HFFc6 (cell line): ENCODE measurements at places on chromosomes 3 and 15. TPM values are rescaled to one million over a fixed set of nuclear protein-coding genes. Genes with fewer than 3 reads are reported as not detected.

- no peak for DNase-seq
These were observed 36.7 kb downstream of the MYH15 start for GRCh38 chr3:108473711-108474110.

DNA sequence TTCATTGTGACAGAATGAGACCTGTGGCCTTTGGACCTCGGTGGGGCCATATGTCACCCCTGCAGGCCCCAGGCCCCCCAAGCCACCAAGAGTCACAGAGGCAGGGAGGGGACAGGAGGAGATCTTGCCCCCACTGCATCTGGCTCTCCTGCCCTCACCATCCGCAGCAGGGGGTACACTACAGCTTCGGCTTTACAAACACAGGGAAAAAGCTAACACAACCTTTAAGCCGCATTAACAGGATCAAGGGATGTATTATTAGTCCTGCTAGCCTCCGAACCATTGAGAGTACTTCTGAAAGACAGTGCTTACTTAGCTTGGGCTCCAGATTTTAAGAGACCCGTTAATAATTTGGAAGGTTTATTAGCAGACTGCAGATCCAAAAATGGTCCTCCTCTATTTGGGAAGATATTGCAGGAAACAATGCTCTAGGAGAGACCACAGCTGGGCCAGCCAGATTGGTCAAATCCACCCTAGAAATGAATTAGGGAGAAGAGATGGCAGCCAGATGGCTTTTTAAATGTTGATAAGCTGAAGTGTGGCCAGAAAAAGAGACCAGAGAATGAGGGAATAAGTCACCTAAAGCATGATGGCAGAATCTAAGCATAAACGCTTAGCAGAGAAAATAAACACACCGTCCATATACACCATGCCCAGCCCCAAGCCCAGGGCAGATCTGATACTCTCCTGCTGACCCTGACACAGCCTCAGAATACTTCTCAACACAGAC lies 31.5 kb downstream of the SRGAP3 start:
- DNase-seq = no peak

NUP210 gene
- total RNA-seq = 0.40 to 3.4 TPM (median 0.42 TPM) in 3 replicates

DNA sequence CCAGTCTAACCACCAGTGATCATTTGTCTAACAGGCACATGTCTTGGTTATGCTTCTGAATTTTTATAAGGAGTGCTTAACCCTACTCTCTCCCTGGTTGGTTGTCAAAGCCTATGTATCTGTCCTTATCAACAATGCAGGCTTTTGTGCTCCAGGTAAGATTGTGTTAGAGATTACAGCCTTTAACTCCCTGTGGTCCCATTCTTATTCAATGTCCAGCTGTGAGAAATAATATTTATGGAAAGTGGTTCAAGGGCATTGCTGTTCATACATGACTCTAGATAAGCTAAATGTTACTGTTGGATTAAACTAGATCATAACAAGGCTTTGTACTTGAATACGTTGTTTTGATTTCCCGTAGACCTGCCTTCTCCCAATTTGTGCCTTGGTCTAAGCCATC lies 146.1 kb upstream of the TSC22D2 start:
- no peak for DNase-seq

TRPC1 gene
- 7.8 to 13.1 TPM (median 10.8 TPM) in 3 replicates for total RNA-seq

LRRC31 gene
- total RNA-seq = not detected in 3 replicates

MRPL3 gene
- total RNA-seq = 95.4 to 118 TPM (median 114 TPM) in 3 replicates

CCR9 gene
- not detected in 3 replicates for total RNA-seq

GRCh38 chr3:45112939-45113338 lies 33.2 kb downstream of the CDCP1 start:
- DNase-seq = no peak

DNA sequence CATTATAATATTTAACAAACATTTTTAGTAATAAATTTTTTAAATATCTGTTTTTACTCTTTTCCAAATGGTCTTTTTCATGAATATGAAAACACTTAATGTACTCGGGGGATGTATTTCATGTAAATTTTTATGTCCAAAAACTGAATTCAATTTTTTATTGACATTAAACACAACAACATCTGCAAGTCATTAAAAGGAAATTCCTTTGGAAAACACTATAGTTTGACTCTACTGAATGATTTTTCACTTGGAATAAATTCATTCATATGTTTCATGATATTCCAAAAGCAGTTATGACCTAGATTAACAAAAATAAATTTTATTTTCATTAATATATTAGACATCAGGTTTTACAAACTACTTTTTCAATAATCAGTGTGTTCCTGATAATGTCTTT lies 239.8 kb upstream of the AGTR1 start:
- DNase-seq = no peak

DNA sequence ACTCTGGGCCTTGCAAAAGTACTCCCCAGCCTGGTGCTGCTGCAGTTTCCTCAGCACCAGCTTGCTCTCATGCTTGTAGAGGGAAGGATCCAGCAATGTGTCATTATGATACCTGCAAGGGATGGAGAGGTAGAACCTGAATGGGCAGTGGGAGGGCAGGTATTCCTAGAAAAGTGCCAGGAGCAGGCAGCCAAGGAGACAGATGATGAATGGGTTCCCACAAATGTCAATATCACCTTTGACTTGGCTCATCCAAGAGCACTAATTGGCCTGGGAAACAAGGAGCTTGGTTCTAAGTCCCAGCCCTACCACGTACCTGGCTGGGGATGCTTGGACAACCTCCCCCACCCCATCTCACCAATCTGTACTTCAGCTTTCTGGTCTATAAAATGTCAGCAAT lies 9.4 kb downstream of the CILP start:
- no peak for DNase-seq

DNA sequence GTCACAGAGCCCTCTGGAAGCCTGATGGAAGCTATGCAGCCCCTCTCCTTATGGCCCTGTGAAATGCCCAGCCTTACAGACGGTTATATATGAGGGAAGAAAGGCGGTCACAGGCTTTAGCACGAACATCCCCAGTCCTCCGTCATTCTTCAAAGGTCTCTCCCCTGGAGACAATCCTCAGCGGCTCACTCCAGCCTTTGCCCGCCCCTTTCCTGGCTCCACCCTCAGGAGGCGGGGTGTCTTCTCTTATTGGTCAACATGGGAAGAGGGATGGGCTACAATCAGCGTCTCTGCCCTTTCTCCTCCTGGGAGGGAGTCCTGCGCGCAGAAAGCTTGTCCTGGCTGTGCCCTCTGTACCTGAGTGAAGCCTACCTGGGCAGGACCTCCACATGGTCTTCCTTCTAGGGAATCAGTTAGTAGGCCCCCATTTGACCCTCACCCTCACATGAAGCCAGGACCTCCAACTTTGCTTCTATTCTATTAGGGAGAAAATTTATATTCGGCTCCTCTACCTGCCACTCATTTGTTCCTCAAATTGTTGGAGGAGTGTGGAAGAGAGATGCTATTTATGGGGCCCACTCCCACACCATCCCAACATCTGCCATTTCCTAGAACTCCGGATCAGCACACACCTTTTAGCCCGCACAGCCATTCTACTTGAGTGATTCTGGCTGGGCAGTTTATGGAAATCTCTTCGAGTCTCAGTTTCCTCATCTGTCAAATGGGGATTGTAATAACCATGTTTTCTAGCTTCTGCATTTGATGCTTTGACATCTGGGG lies 112.9 kb upstream of the SLC6A11 start:
- no peak for DNase-seq

GRCh38 chr3:15316998-15317435 lies 15.4 kb downstream of the SH3BP5 start:
- DNase-seq = peak; percentile 34

GRCh38 chr15:80615783-80616391 lies 79.2 kb upstream of the ABHD17C start:
- peak; percentile 57 for DNase-seq

- no peak for DNase-seq
These were observed 594.9 kb upstream of the CFAP20DC start for GRCh38 chr3:59644479-59645402.

- DNase-seq = no peak
These were observed 31.3 kb upstream of the MEIS2 start for GRCh38 chr15:37131621-37132020.

INKA1 gene
- total RNA-seq = 3.2 to 4.2 TPM (median 3.5 TPM) in 3 replicates

- DNase-seq = no peak
These were observed 57.7 kb downstream of the IQSEC1 start for GRCh38 chr3:13015286-13016082.

- DNase-seq = peak; percentile 28
These were observed 234.8 kb upstream of the NR2E3 start for GRCh38 chr15:71575474-71576045.

NR2F2 gene
- total RNA-seq = 147 to 179 TPM (median 174 TPM) in 3 replicates

SLC12A1 gene
- not detected in 3 replicates for total RNA-seq

DNA sequence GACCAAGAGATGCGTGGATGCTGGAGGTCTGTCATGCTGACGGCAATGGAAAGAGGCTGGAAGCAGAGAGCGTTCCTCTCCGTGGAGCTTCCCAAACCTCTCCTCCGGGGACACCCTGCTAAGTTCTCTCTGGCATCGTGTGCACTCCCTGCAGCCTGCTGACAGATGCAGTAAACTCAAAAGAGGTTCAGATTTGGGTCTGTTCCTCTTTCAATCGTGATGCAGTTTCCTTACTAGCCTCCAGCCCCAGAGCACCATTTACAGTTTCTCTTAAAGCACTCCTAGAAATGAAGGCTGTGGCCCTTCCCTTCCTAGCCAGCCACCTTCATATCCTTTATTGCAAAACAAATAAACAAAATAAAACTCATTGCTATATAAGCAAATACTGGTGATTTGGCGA lies 47.3 kb upstream of the LRRC58 start:
- no peak for DNase-seq

DNA sequence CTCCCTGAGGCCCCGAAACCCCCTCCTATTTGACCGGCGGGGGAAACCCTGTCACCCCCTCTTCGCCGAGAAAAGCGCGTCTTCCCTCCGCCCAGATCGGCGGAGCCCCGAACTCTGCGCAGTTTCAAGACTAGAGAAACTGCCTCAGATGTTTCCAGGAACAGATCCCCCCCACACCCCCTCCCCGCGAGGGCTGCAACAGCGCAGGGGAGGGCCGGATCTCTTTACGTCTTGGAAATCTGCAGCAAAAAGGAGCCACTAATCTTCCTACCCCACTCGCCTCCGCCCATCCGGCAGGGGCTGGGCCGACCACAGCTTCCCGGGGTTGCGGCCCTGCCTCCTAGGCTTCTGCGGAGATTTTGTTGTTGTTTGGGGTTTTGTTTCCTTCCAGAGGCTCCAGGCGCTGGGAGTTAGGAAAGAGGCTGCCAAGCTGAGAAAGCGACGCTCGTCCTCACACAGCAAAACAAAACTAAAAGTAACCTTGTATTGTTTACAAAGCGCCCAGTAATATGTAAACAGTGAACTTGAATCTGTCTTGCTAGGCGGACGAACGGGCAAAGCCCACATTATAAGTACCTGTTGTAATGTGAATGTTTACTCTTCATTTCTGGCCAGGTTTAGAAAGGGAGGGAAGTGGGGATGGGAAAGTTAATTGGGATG lies 2.2 kb downstream of the FOXB1 start:
- DNase-seq = no peak

- DNase-seq = peak; percentile 39
These were observed 48.6 kb downstream of the FOXL2 start for GRCh38 chr3:138898301-138898700.

GRCh38 chr3:9206287-9206686 lies 43.2 kb downstream of the SRGAP3 start:
- no peak for DNase-seq

- no peak for DNase-seq
These were observed 666.3 kb downstream of the ZBBX start for GRCh38 chr3:166713787-166714186.

GRCh38 chr15:55267401-55268175 lies 22.0 kb downstream of the RAB27A start:
- DNase-seq = no peak

GRCh38 chr3:197295871-197296270 lies 2.5 kb downstream of the DLG1 start:
- no peak for DNase-seq

DNA sequence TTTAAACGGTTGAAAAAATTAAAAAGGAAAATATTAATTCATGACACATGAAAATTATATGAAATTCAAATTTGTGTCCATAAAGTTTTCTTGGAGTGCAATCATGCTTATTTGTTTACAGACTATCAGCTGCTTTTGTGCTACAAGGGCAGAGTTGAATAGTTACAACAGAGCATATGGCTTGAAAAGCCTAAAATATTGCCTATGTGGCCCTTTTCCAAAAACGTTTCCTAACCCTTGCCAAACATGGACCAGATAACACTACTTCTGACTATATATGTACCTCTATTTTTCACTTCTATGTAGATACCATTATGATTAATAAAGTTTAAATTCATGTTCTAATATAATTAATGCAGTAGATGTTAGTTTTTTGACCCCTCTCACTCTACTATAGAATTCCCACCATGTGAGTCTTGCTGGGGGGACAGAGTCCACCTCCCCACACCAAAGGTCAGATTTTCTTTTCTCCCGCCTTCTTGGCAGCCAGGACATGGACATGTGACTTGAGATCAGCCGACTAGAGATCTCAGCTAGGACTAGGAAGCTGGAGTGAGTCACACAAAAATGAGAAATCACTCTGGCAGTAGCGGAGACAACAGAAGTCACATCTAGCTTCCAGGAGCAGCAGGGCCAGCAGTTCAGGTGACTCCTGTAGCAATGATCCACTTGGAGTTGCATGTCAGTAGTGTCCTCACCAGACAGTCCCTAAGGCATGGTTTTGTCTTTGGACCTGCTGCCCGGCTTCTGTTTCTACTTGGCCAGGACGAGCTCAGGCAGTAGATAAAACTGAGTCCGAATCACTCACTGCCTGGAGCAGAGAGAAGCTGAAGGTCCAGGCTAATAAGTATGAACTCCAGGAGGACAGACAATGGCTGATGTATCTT lies 22.4 kb downstream of the CIAO2A start:
- DNase-seq = peak; percentile 84

- DNase-seq = no peak
These were observed 81.9 kb downstream of the MITF start for GRCh38 chr3:69821133-69821532.

COLQ gene
- 0.22 to 0.51 TPM (median 0.25 TPM) in 3 replicates for total RNA-seq

- no peak for DNase-seq
These were observed 166.1 kb downstream of the RYR3 start for GRCh38 chr15:33476908-33477307.

- DNase-seq = no peak
These were observed 88.1 kb downstream of the CORO2B start for GRCh38 chr15:68666812-68667450.

CSTA gene
- total RNA-seq = 0.46 TPM in 1 of 3 replicates, not detected in the others

DNA sequence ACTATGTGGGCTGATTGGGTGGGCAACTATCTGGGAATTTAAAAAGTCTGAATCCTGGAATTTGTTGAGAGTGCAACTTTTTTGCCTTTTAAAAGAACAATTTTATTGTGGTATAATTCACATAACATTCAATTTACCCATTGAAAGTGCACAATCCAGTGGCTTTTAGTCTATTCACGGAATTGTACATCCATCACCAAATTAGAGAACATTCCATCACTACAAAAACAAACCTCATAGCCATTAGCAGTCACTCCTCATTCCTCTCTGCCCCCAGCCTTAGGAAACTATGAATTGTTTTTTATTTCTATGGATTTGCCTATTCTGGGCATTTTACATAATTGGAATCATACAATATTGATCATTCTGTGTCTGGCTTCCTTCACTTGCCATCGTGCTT lies 101.8 kb upstream of the ALDH1A3 start:
- no peak for DNase-seq

DNA sequence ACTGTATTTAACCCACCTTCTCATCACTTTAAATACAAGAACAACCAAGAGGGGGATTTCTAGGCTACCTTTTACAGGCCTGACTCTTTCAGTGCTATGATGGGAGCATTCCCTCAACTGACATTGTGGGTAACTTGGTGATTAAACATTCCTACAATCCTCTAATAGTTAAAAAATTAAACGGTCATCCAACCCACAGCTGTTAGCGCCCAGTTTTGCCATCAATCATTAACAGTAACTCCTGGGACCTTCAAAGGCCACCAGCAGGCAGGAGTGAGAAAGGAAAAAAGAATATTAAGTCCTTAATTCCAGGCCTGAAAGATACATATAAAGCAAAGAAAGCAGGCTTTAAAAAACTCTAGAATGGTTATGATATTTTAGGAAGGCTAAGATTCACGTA lies 512.1 kb downstream of the MAGI1 start:
- no peak for DNase-seq

ITGA11 gene
- 1.6 to 2.1 TPM (median 1.7 TPM) in 3 replicates for total RNA-seq
